ENCODE measurements at places on chromosomes 4 and X. TPM values are rescaled to one million over a fixed set of nuclear protein-coding genes. Genes with fewer than 3 reads are reported as not detected.

Gene HSPA4L
- total RNA-seq: 8.0 TPM

- H3K36me3 ChIP-seq: no peaks in the 10 kb centered on the region
- DNase-seq: no peak
- H3K4me1 ChIP-seq: peaks cover 11% of the 10 kb centered on the region
- H3K4me3 ChIP-seq: no peak overlapping the region
- H3K27me3 ChIP-seq: no peaks in the 10 kb centered on the region
Observed at GRCh38 chr4:74397748-74398426, 32.9 kb downstream of the EREG start.

GRCh38 chrX:7264399-7264798 lies 116.4 kb upstream of the PUDP start:
- no peak for DNase-seq
- H3K4me1 ChIP-seq: no peaks in the 10 kb centered on the region
- H3K27ac ChIP-seq: no peak overlapping the region
- no peaks in the 10 kb centered on the region for H3K36me3 ChIP-seq

- no peak overlapping the region for H3K27ac ChIP-seq
- DNase-seq: peak; percentile 57
- H3K4me1 ChIP-seq: no peaks in the 10 kb centered on the region
Observed at GRCh38 chr4:56130606-56131155, 181.9 kb downstream of the CEP135 start.

Gene G6PD
- total RNA-seq: 54.1 TPM

DNA sequence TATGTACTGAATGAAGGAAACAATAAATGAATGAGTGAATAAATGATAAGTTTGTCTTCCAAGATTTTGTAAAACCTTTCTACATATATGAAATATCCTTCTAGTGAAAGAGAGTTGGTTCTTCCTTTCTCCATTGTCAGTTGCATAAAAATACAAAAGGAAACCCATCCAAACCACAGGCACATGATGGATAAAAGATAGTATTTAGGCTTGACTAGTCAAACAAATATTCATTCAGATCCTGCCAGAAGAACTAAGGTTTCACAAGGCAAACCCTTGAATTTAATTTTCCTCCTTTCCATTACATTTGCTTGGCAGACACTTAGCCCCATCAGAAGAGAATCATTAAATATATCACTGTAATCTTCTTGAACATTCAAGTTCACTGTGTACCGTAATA lies 208.4 kb downstream of the COL25A1 start:
- no peak overlapping the region for H3K27ac ChIP-seq
- no peaks in the 10 kb centered on the region for H3K4me1 ChIP-seq
- no peaks in the 10 kb centered on the region for H3K27me3 ChIP-seq

GRCh38 chr4:161208564-161208963 lies 955.2 kb downstream of the FSTL5 start:
- no peaks in the 10 kb centered on the region for H3K4me1 ChIP-seq
- no peak for DNase-seq
- no peak overlapping the region for H3K27ac ChIP-seq

- peak; percentile 80 for DNase-seq
- no peak overlapping the region for H3K4me3 ChIP-seq
- no peaks in the 10 kb centered on the region for H3K36me3 ChIP-seq
- H3K27me3 ChIP-seq: no peaks in the 10 kb centered on the region
- H3K4me1 ChIP-seq: no peaks in the 10 kb centered on the region
- no peak overlapping the region for H3K27ac ChIP-seq
Observed at GRCh38 chrX:11423362-11423818, 130.2 kb downstream of the AMELX start.

Gene OTC
- not detected for total RNA-seq

GRCh38 chrX:51891821-51892551 lies 1.4 kb upstream of the MAGED1 start:
- H3K36me3 ChIP-seq: peaks cover 5% of the 10 kb centered on the region
- H3K27ac ChIP-seq: peak overlapping the region; percentile 56
- no peak overlapping the region for H3K4me3 ChIP-seq

DNA sequence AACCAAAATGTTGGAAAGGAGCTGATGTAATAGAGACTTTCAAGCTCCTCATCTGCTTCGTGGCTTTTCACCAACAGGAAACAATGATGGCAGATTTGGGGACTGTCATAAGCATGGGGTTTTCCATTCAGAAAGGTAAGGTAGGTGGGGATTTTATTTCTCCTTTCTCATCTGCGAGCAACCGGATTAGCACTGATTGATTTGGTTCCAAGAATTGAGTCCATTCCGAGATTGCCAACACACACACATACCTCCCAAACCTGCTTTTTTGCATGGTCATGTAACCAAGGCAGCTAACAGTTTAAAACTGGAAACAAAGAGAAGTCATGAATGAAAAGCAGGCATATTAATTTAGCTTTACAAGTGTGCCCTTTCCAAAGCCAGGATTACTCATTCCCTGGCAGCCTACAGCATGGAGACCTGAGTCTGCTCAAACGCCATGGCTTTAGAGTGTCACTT lies 63.0 kb upstream of the LNX1 start:
- H3K27me3 ChIP-seq: no peaks in the 10 kb centered on the region
- no peaks in the 10 kb centered on the region for H3K36me3 ChIP-seq

Gene FGD1
- 18.6 TPM for total RNA-seq

DNA sequence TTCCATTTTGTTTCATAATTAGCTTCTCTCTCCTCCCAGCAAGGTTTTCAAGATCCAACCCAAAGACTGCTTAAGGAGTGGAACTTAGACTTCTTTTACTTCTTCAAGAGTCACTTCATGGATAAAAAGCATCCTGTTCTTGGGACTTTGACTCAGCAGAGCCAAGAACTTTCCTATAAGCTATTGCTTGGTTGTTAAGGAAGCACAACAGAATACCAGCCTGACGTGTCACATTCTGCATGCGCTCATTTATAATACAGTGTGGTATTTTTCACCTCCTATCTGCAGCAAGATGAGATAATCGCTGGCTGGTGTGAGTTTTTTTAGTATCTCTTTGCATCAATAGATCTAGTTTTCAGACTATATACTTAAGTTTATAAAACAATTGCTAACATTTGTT lies 152.1 kb downstream of the PALLD start:
- H3K4me3 ChIP-seq: no peak overlapping the region
- DNase-seq: peak; percentile 87
- no peaks in the 10 kb centered on the region for H3K36me3 ChIP-seq
- peak overlapping the region; percentile 67 for H3K27ac ChIP-seq
- H3K27me3 ChIP-seq: no peaks in the 10 kb centered on the region
- peaks cover 38% of the 10 kb centered on the region for H3K4me1 ChIP-seq
